ENCODE measurements at places on chromosomes 11 and 22. TPM values are rescaled to one million over a fixed set of nuclear protein-coding genes. Genes with fewer than 3 reads are reported as not detected.

Gene TCN2
- polyA plus RNA-seq, result 6.7 TPM

Gene ST14
- 42.4 TPM for polyA plus RNA-seq

Gene TPBGL
- polyA plus RNA-seq, result 0.21 TPM

Gene PATE4
- not detected for polyA plus RNA-seq

Gene OTOG
- 0.01 TPM for polyA plus RNA-seq

Gene CASP12
- 0.30 TPM for polyA plus RNA-seq

Gene LINC01488
- polyA plus RNA-seq, result not detected

DNA sequence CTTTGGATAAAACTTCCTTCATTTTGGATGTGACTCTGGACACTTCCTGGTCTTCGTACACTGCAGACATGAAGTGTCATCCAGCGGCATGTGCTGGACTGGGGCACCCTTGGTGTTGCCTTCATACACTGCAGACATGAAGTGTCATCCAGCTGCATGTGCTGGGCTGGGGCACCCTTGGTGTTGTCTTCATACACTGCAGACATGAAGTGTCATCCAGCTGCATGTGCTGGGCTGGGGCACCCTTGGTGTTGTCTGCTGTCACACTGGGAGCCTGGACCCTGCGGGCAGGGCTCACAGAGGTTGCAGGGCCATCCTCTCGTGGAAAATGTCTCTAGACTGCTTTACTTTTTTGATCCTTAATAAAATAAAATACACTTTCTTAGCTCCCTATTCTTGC lies 771.4 kb downstream of the BRD1 start:
- DNase-seq, result no peak

DNA sequence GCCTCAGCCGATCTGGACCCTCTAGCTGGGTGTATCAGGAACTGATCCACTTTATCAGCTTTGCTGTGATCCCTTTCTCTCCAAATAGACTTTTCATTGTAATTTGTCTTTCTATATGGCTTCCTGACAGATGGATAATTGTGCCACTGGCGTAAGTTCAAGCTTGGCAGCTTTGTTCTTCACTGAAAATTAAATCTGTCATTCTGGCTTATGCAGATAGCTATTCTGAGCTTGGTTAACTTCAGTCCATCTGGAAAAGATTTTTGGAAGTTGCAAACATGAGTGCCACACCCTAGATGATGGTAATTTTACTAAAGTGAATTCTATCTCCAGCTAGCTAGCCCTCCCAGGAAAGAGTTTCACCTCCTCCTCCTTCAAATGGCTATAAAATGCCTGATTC lies 8.1 kb downstream of the OR5A2 start:
- DNase-seq, result peak; percentile 4

GRCh38 chr11:73467505-73467904 lies 91.3 kb downstream of the RELT start:
- DNase-seq, result no peak

GRCh38 chr11:108009497-108010370 lies 1.0 kb downstream of the CUL5 start:
- no peak for DNase-seq

DNA sequence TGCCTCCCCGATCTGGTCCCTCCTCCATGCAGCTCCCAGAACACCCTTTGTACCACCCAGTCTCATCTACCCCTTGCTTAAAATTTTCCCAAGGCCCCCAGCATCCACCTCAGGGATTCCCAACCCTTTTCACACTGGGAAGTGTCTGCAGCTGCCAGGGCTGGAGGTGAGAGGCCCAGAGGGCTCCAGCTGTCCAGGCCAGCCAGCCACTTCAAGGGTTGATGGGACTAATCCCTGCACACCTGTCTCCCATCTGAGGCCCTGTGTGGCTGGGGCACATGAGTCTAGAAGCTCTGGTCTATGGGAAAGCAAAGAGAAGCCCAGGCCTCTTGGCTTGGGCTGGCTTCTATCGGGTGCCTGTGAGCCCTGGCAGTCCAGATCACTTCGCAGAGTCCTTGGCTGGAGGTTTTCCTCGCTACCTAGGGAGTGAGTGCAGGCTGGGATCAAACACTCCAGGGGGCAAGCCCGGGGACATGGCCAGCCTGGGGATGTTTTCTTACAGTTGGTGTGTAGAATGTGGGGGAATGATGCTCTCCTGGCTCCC lies 41.1 kb upstream of the TPBGL start:
- no peak for DNase-seq

GRCh38 chr11:3154001-3154599 lies 11.0 kb downstream of the OSBPL5 start:
- DNase-seq, result no peak

DNA sequence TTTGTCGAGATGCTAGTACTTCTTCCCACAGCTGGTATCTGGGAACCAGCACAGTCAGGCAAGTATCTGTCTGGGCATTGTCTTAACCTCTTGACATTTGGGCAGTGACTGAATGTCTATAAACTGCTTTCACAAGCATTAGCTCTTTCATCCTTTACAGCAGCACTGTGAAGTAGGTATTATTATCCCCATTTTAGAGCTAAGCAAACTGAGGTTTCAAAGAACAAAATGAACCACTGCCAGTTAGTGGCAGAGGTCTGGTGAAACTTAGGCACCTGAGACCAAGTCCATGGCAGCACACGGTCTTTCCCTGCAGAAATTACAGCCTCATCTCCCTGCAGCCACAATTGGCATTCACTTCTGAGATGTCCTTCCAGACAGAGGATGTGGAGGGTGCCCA lies 111.0 kb upstream of the TBCEL start:
- DNase-seq, result no peak

DNA sequence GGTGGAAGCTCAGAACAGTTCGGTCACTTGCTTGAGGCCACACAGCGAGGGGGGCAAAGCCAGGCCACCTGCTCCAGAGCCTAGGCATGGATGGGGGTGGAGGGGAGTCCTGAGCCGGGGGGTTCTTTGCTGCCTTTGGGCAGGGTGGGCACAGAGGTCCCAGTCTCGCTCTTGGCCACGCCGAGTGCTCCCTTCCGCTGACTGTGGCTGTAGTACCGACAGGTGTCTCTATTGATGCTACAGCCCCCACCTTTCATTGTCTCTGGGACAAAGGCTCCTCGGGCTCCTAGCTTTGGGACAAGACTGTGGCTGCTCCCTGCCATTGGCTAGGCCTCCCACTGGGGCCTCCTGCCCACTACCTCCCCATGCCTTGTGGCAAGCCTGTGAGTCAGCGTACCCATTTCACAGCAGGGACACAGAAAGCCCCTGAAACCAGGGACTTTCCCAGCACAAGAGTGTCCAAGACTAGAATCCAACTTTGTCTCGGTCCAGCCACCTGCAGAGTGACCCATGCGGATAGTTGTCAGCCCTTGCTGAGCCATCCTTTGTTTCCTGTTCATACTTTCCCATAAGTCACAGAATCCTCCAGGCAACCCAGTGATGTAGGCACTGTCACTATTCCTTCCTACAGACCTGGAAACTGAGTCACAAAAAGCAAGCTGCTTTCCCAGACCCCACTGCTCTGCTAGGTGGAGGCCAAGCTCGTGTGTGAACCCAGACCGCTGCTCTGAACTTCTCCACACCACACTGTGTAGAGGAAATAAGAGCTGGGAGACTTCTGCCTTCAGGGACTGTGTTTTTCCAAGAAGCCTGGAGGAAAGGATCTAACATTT lies 17.2 kb downstream of the MYEOV start:
- DNase-seq, result no peak

DNA sequence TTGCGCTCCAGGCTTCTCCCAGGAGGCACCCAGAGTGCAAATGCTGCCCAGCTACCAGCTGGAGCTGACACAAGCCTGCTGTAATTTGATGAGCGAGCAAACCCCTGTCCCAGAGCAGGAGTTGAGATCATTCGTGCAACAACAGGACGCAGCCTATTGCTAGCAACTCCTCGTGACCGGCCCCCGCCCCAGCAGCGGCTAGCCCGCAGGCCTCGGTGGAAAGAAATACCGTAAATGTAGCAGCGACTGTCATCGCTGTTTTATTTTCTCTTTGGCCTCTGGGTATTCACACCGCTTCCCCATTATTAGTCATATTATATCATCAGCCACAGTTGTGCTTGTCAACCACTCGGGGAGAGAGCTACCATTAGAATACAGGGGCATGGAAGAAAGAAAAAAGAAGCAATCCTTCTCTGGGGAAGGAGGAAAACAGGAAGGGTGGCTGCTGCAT lies 59.2 kb upstream of the ATXN10 start:
- DNase-seq, result peak; percentile 65

DNA sequence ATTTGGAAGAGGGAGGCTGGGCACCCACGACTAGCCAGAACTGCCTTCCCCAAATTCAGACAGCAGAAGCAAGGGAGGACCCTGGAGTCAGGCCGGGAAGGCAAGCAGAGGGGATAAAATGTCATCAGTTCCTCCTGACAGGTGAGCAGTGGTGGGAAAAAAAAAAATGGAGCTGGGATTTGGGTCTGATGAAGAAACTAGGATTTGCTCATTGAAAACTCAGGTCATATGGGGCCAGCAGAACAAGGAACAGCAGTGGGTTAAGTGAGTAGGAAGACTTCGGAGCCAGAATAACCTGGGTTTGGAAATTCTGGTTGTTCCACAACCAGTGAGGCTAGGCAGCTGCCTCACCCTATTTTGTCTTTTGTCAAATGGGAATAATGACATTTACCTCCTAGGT lies 28.9 kb upstream of the DRD2 start:
- DNase-seq, result no peak

DNA sequence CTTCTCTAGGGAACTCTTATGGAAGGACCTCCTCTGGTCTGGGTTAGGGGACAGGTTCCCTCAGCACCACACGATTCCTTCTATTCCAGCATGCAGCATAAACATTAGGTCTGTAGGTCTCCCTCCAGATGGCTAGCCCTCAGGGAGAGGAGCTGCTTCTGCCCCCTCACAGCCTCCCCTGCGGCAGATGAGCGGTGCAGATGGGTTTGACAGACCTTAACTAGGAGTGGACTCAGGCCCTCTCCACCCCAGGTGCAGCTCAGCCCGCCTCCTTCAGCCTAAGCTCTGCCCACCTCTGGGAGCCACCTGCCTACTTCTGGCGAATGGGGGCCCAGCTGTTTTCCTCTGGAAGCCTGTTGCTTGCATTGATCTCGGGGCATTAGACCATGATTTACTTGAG lies 55.7 kb upstream of the EIF3D start:
- no peak for DNase-seq

Data from muscle of arm (tissue), 14 donors.